Sigmoid colon (tissue), 7 donors: ENCODE measurements at places on chromosomes 3 and 15. TPM values are rescaled to one million over a fixed set of nuclear protein-coding genes. Genes with fewer than 3 reads are reported as not detected.

GRCh38 chr3:18215639-18216038 is 209.5 kb downstream of the SATB1 start:
- no peak for DNase-seq

DNA sequence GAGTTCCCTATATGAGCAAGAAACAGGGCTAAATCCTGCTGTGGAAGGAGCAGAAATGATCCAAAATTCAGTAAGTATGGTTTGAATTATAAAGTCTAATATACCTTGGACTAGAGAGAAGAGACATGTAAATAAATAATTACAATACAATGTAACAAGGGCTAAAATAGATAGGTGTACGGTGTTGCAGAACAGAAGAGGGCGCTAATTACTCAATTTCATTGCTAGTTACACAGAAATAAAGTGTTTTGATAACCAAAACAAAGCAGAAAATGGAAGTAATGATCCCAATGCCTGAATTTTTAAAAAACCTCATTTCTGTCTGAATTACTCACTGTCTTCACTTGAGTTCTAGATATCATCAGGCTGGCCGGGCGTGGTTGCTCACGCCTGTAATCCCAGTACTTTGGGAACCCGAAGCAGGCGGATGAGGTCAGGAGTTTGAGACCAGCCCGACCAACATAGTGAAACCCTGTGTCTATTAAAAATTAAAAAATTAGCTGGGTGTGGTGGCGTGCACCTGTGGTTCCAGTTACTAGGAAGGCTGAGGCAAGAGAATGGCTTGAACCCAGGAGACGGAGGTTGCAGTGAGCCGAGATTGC is 8.3 kb upstream of the PLCH1 start:
- DNase-seq, result no peak

- DNase-seq, result no peak
Observed at GRCh38 chr3:102791641-102792589, 357.1 kb downstream of the ZPLD1 start.

DNA sequence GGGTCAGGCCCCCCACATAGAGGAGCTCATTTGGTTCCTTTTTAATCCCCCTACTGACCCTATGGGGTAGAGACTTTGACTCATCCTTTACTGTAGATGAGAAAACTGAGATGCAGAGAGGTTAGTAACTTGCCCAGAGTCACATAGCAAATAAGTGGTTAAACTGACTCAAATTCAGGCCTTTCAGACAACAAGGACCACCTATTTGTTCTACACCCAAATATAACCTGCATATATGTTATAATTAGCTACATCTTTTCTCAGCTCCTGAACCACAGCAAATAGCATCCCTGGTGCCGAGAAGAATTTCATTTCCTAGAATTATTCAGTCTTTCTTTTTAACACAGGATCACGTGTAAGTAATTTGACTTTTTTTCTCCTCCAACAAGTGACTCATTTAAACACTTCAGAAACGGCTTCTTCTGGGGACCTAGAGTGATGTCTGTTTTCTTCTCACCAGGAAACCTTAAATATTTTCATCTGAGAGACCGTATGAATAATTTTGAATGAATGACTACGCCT is 57.4 kb downstream of the MGLL start:
- no peak for DNase-seq

DNA sequence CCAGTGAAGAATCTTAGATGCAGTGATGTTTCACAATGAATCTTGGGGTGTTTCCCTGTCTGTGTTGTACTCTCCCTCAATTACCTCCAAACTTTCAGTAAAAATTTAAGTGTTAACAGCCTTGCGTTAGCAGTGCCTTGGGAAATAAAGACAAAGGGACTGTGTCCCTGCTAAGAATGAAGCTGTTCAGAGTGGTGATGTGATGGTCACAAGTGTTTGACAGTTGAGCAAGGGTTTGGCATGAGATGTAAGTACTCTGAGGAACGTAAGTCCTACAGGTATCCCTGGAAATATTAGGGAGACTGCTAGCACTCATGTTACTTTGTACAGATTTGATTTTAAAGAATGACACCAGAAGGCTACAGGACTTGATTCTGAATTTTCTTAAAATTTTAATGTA is 304.3 kb upstream of the DPH6 start:
- DNase-seq, result no peak

SST gene
- total RNA-seq, result 1.5 TPM

DNA sequence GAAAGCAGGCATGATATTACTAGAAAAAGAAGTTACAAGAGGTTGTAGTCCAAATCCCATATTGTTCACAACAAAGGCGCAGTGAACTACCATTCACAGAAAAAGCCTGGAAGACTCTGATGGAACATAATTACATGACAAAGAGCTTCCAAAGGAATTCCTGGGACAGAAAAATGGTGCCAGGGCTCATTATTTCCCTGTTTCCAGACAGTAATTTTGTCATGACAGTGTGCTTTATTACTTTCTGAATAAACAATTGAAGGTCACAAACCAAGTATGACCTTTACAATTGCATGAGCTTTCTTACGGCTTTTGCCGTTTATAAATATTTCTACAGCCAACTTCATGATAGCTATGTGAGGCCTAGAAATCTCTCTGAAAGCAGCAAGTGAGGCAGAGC is 61.0 kb downstream of the CYFIP1 start:
- DNase-seq, result no peak

DNA sequence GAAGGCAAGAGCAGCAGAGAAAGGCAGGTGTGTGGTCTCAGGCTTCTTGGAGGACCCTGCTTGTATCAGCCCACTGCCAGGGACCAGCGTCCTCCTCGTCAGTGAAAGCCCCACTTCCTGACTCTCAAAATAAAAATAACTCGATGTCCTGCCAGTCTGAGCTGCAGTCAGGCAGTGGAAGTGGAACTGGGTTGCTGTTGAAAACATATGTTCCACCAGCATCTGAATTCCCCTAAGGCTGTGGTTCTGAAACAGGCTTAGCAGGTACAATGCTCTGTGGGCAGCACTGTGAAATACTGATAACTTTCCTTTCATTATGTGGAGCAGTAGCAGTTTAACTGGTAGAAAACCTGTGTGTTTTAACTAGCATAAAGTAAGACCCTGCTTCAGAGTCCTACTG is 121.6 kb upstream of the EIF1B start:
- no peak for DNase-seq

MESP2 gene
- not detected for total RNA-seq
